ENCODE measurements at places on chromosomes 13 and 19.
A peak's percentile ranks its signal among the peaks of the same experiment; 100 is the strongest.

GRCh38 chr13:113762538-113762937 lies 3.5 kb downstream of the TMEM255B start:
- DNase-seq: no peak

DNA sequence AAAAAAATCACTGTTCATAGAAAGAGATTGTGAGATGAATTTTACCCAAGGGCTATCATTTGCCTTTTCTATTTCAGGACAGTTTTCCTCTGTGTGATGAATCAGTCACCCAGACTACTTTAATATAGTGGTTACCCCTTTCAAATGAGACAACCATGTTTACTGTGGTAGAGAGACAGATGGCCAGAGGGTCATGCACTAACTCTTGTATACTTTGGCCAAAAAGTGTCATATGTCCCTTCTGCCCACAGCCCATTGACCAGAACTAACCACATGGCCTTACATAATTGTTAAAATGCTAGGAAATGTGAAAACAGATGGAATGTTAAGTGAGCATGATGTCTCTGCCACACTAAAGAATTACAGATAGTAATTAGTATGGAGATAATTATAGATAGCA lies 498.7 kb downstream of the DACH1 start:
- DNase-seq: no peak

- peak; percentile 56 for DNase-seq
Observed at GRCh38 chr19:47247308-47247990, 8.9 kb upstream of the CCDC9 start.

GRCh38 chr13:75139291-75139690 lies 342.7 kb downstream of the TBC1D4 start:
- no peak for DNase-seq

GRCh38 chr19:5091018-5091683 lies 122.2 kb downstream of the KDM4B start:
- DNase-seq: no peak

GRCh38 chr13:72453161-72453560 lies 274.3 kb downstream of the MZT1 start:
- DNase-seq: no peak

DNA sequence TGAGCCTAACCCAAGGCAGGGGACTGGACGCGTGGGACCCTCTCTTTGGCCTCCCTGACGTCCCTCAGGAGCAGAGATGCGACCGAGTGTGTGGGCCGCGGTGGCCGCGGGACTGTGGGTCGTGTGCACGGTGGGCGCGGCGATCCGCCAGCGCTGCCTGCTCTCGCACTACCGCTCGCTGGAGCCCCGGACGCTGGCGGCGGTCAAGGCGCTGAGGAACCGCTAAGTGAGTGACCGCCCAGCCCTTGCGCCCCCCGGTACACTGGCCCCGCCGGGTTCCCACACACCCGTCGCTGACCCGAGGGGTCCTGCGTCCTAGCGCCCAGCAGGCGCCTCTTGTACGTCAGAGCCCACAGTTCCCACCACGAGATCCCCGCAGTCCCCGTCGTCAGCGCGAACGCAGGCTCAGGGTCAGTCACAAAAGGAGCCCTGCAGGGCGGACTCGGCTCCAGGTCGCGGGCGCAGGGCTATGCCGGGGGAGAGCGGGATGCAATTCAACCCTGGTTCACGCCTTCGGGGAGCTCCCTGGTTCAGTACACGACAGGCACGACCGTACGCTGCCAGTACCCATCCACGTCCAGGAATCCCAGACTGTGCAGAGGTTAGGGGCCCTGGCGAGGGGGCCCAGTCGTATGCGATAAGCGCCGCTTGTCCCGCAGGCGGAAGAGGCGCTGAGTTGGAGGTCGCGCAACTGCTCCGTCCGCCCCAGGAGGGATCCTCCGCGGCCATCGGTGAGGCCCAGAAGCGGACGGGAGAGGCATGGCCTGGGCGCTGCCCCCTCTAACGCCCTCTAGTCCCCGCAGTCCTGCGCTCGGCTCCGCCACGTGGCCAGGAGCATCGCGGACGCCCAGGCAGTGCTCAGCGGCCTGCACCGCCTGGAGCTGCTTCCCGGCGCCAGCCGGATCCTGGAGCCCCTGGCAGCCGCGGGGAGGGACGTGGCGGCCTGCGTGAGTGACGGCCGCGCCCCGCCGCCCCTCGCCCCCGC lies 3.6 kb upstream of the IFNL2 start:
- no peak for DNase-seq

DNA sequence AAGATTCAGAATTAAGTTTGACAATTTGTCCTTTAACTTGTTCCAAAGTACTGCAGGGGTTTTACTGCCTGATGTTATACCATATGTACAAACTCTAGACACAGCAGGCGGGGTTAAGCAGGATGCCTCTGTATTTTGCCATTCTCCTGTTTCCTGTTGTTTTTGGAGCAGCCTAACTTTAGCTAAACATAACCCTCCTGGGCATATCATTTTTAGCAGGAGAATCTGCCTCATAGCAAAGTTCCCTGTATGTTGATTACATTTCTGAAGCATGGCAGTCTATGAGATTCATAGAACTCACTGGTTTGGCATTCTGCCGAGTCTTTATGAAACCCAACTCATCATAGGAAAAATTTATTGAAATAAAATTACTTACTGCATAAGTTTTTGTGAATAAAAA lies 5.2 kb downstream of the LHFPL6 start:
- DNase-seq: no peak

DNA sequence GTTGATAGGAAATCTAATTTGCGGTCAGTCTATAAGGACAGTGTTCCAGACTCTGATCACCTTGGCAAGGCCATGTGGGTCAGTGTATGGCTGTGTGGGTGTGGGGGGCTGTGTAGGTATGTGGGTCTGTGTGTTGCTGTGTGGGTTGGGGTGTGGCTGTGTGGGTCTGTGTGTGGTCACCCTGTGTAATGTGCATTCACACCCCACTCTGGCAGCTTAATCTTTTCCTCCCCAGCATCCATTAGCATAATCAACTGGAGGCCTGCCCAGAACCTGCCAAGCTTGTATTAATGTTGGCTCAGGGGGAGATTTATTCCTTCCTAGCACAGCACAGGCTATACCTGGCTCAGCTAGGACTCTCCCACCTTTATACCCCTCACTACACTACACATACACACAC lies 203.2 kb downstream of the TUBA3C start:
- no peak for DNase-seq

- no peak for DNase-seq
Observed at GRCh38 chr19:28744014-28744413, 468.9 kb downstream of the UQCRFS1 start.

DNA sequence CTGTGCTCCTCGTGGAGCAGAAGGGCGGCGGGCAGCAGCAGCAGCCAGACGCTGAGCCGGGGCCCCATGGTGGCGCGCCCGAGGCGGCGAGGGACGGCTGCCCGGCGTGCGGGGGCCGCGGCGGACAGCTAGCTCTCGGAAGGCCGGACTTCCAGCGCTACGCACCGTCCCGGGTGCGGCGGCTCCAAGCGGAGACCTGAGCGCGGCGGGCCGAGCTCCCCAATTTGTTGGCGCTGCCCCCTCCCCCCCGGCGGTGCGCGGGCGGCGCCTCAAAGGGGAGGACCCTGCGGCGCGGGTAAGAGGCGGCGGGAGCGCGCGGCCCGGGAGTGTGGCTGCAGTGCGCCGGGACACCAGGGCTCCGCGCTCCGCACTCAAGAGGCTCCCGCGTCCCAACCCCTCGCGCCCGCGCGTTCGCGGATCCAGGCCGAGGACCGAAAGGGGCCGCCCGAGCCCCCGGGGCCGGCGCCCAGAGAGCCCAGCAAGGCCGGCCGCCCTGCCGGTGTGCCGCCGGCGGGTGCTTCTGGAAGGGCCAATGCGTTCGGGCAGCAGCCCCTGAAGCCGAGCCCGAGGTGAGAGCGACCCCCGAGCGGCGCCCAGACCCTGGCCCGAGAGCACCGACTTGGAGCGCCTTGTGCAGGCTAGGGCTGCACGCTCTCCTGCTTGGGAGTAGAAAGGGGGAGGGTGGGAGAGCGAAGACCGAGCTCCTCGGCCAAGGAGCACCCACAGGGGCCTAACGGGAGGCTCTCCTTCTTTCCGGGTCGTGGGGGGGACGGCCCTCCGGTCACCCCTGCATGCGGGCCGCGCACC lies at the start of the genes COL4A1 and COL4A2:
Gene COL4A1 (minus strand): TSS at position 198 of the 807 bp plus-strand sequence. CDS start 130 bp downstream, at position 68.
Gene COL4A2 (plus strand): TSS at position 325 of the 807 bp plus-strand sequence. CDS start 620 bp downstream, outside the sequence.
- no peak for DNase-seq

GRCh38 chr13:101397742-101398141 lies 18.6 kb downstream of the NALCN start:
- no peak for DNase-seq

DNA sequence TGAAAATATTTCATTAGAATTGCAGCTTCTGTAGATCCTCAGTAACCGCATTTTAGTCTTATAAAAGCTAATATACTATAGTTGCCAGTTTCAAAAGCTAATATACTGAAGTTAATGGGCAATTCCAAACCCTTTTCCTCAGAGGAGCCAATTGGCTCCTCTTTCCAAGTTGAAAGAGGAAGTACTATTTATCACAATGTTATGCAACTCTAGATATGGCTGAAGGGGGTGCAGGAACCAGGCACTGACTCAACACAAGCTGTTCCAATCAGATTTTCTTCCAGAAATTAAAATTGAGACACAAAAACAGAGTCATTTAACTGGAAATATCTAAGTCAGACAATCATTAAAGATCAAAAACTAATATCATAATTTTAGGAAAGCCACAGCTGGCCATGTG lies 258.9 kb downstream of the PCDH20 start:
- no peak for DNase-seq

- no peak for DNase-seq
Observed at GRCh38 chr13:49304763-49305700, 57.3 kb downstream of the CDADC1 start.

DNA sequence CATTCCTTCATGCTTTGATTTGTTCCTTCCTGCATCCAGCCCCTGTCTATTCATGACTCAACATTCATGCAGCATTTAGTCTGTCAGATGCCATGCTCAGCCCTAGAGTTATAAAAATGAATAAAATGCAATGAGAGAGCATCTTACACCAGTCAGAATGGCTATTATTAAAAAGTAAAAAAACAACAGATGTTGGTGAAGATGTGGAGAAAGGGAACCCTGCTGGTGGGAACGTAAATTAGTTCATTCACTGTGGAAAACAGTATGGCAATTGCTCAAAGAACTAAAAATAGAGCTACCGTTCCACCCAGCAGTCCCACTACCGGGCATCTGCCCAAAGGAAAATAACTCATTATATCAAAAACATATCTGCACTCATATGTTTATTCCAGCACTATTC lies 70.0 kb upstream of the GTF3A start:
- DNase-seq: no peak

DNA sequence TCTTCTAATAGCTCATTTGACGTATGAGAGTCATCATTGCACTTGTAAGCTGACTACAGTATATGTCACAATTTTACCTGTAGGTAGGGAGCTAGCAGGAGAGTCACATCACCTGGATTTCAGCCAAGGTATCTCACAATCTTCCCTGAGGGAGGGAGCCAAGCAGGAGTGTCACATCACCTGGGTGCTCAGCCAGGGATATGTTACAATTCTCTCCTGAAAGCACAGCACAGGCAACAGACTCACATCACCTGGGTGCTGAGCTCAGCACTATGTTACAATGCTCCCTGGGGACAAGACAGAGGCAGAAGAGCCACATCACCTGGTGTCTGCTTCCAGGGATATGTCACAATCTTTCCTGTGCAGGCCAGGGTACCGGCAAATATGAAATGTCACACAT lies 51.5 kb upstream of the ZNF730 start:
- no peak for DNase-seq

- no peak for DNase-seq
Observed at GRCh38 chr19:12287958-12288500, 6.7 kb downstream of the ZNF44 start.

DNA sequence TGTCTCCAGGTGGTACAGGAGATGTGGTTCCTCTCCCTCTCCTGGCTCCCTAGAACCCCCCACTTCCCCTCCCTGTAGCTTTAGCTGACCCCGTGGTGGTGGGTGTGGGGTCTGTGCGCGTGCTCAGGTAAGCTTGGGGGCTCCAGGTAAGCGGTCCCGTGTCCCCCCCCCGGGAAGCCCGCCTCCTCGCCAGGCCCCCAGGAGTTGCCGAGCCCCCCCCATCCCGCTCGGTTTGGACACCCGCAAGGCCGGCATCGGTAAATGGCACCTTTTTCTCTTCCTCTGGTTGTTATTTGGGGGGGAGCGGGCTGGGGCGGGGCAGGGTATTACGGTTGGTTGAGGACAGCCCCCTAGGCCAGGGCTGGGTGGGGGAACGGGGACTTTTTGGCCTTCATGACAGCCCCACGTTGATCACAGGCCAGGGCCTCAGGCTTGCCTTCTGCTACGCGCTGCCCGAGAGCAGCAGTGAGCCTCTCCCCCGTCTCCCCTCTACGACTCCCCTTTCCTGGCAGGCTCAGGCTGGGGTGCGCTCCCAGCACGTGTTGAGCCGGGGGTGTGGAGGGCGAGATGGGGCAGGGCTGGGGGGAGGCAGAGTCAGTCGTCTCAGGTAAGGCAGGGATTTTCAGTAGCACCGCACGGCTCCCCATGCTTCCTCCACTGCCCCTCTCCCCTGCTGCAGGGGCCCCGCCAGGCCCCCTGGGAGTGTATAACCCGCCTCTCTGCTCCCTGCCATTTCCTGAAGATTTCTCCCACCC lies 10.7 kb upstream of the LIN7B start:
- DNase-seq: no peak

DNA sequence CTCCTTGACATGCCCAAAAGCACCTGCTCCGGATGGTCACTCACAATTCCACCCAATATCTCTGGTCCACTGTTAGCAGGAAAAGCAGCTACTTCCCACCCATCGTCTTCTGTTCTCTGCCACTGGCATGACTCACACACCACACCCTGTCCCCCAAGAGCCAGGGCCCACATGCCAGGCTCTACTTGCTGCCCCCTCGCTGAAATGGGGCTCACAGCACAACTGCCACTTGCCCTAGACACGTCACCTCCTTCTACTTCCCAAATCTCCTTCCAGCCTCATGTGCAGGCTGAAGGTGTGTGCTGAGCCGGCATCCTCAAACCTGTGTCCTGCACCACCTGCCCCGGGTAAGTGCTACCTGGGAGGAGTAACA lies 65.0 kb downstream of the TBC1D4 start:
- DNase-seq: no peak

DNA sequence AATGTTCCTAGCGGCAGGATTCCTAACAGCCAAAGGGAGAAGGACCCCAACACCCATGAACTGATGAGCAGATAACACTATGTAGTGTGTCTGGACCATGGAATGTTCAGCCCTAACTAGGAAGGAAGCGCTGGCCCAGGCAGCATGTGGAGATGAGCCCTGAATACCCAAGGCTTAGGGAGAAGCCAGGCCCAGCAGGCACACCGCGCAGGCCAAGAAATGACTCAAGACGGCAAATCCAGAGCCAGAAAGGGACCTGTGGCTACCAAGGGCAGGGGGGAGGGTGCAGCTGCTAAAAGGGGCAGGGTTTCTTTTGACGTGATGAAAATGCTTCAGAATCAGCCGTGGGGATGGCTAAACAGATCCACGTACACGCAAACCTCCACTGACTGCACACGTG lies 20.7 kb upstream of the TINCR start:
- DNase-seq: no peak

All from stimulated activated CD8-positive, alpha-beta memory T cell treated with anti-CD3 and anti-CD28 coated beads, Interleukin-12 subunit alpha, Interleukin-12 subunit beta, amount 100 ng/mL, for 4 hours (primary cell).